ENCODE measurements at places on chromosomes 1 and 21.

- no peak for DNase-seq
Observed at GRCh38 chr1:26126321-26127084, 14.9 kb downstream of the PDIK1L start.

DNA sequence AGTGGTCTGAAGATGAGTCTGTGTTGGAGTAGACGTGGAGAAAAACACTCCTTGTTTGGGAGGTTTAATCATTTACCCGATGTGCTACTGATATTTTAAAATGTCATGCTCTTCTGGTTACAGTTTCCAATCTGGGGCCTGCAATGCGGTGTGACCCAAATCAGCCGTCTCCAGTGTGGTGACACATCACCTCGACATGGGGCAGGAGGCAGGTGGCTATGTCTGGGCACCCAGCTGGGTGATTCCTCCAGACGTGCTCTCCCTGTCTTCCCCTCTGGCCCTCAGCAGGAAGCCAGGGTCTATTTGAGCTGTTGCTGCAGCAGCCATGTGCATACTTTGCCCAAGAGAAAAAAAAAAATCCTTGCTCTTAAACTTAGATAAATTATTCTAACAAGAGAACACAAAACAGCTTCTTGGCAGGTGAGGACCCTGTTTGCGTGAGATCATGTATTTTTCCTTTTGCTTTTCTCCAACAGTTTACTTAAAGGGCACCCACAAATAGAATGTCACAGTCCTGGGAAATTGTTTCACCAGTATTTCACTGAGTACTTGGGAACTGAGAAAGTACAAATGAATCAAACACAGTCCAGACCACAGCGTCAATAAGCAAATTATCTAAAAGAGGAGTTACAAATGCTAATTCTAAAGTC, 38.9 kb upstream of the MAP10 start:
- no peak for DNase-seq

DNA sequence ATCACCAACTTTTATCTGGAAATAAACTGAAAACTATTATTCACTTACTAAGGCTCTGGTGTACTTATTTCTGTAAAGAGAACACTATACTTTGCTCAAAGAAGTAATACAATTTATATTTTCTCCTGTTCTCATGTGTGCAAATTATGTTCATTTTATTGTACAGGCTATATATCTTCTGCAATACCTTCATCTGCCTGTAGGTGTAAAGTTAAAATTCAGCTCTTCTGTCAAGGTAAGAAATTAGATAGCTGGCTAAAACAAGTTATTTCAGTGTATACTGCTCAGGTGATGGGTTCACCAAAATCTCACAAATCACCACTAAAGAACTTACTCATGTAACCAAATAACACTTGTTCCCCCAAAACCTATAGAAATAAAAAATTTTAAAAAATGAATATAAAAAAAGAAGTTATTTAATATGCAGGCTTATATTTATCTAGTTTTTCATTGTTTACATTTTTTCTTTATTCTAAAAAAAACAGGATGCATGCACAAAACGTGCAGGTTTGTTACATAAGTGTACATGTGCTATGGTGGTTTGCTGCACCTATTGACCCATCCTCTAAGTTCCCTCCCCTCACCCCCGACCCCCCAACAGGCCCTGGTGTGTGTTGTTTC, 81.5 kb downstream of the PTGER3 start:
- DNase-seq, result no peak

DNA sequence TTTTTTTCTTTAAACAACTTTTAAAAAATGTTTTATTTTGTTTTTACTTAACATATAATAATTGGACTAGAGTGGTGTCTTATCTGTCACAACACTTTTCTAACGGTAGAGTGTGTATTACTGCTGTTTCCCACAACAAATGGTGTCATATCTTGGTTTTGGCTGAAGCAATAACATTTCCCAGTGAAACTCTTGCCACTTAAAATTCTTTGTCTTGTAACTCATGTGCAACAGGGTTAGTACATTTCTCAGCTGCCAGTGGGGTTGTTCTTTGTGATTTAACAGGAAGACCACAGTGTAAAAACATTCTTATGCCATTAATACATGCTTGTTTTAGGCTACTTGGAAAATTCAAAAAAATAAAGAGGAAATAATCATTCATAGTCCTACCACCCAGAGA, 43.5 kb downstream of the ALPL start:
- DNase-seq, result no peak

- DNase-seq, result peak; percentile 91
Observed at GRCh38 chr1:17419626-17420328, 19.7 kb downstream of the RCC2 start.

DNA sequence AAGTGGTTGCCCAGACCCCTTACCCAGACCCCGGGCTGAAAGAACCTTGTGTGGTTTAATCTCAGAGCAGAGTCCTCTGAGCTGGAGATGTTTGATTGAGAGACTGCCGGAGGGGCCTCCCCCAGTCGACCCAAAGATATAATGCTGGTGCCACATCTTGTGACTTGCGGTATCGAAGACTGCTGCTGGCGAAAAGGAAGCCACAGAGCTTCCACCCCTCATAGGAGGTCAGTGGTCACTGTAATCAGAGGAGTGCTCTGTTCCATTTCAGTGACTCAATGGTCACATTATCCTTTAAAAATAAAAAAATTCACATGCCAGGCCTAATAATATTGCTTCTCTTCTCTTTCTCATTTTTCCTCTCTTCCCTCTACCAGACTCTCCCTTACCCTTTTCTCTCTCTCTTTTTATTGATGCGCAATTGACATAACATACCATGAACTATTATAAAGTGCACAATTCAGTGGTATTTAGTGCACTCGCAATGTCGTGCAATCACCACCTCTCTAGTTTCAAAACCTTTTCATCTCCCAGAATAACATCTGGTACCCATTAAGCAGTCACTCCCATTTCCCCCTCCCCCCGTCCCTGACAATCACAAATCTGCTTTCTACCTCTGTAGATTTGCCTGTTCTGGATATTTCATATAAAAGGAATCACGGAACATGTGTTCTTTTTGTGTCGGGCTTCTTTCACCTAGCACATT, 52.6 kb upstream of the LYST start:
- no peak for DNase-seq

GRCh38 chr21:39511102-39511501, 59.3 kb downstream of the SH3BGR start:
- DNase-seq, result no peak

DNA sequence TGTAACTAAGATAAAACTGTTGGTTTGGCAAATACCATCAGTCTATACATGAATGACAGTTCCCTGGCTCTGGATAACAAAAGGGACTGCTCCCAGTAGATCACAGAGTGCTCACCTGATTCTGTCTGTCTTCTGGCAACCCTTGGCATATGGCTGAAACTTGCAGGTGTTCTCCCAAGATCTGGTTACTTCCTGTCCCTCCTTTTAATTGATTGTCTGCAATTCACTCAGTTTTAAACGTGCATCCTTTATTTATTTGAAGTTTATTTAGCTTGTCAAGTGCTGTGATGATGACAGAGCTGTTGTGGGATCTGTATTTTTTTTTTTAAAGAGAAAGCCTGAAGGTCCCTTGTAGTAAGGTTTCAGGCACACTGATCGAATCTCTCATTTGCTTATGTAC, 3.4 kb downstream of the KCNA3 start:
- no peak for DNase-seq

- peak; percentile 61 for DNase-seq
Observed at GRCh38 chr1:16924919-16925477, 3.3 kb downstream of the CROCC start.

GRCh38 chr1:117681093-117681900, 75.4 kb downstream of the TENT5C start:
- DNase-seq, result no peak

DNA sequence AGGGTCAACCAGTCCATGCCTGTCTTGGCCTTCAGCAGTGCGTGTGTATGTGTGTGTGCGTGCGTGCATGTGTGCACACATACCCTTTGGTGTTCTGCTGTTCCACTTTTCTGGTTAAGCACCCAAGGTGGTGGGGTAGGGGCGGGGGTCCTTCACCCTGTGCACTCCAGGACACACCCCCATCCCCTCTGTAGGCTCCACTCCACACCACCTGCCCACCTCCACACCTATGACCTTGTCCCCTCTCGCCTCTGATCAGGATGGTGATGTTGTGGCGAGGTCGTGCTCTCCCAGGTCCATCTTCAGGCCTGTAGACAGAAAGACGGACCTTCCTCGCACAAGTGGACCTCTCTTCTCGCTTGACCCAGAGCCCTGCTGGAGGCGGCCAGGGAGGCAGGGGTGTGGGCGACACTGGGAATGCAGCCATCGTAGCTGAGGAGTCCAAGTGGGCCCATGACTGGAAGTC, 44.6 kb downstream of the WDR4 start:
- no peak for DNase-seq

- DNase-seq, result no peak
Observed at GRCh38 chr1:56278061-56278460, 301.3 kb downstream of the PLPP3 start.

Data from right cardiac atrium (tissue), 5 donors.